ENCODE measurements at places on chromosomes 7 and 10.

DNA sequence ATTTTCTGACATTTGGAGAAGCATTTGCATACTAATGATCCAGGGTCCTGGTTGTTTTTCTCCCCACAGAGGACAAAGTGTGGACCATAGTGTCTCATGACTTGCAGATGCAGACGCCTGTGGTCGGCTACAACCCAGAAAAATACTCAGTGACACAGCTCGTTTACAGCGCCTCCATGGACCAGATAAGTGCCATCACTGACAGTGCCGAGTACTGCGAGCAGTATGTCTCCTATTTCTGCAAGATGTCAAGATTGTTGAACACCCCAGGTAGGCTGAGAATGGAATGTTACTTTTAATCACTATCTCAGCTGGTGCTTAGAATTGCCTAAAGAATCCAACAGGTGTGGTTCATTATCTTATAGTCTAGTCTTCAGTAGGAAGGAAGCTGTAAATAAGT is 951.5 kb upstream of the C7orf33 start:
- DNase-seq: no peak

DNA sequence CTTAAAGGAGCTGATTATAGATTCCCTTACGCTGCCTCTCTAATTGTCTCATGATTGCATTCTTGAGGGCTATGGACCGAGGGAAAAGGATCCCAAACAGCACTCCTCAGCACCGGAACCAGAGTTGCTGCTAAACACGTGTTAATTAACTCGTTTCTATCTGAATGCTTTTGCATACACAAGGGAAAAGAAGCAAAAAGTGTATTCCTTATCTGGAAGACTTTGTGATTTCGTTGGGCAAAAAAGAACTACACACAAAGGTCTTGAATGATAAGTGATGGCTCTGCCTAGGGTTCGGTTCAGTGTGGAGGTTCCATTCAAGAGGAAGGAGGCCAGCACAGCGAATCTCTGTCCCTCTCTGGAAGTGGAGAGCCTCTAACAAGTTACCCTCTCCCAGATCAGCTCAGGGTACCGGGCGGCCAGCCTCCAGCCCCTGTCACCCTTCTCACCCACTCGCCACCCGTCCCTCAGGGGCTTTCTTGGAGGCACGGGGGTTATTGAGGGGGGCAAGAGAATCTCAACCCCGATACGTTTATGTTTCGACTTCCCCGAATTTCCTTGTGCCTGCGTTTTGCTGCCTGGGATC is 515 bp upstream of the SLC4A2 start:
- DNase-seq: no peak

DNA sequence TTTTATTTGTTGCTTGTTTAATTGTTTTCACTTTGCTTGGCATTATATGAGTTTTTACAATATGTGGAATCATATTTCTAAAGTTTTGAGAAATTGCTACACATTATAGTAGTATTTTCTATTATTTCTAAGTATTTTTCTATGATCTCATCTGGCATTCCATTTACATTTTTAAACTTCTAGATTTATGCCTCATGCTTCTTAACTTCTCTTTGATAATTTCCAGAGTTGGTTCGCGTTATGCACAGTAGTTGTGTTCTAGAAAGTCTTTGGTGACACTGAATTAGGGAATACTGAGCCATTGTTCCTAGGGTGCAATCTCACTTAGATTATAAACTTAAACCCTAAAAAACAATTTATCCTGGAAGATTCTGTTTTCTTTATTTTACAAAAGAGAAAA is 129.2 kb downstream of the GNAI1 start:
- no peak for DNase-seq

DNA sequence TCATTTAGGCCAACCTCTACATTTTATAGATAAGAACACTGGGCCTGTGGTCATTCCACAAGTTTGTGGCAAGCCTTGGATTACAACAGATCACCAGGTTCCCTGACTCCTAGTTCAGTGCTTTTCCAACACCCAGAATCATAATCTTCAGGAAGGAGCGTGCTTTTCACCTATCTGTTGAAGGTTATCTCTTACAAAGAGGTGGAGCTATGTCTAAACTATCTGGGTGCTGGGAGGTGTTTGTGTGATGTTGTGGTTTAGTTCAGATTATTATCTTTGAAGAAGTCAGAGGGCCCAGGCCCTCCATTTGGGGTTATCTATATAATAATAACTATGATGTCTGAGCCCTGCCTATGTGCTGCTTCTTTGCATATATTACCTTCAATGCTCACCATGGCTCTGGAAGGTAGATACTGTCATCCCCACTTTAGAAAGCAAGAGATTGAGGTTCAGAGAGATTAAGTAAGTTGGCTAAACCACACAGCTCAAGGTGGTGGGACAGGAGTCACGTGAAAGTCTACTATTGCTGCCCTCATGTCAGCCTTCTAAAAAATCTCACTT is 24.0 kb downstream of the IL2RA start:
- no peak for DNase-seq

GRCh38 chr7:48182718-48183369 is 11.6 kb downstream of the ABCA13 start:
- DNase-seq: no peak

DNA sequence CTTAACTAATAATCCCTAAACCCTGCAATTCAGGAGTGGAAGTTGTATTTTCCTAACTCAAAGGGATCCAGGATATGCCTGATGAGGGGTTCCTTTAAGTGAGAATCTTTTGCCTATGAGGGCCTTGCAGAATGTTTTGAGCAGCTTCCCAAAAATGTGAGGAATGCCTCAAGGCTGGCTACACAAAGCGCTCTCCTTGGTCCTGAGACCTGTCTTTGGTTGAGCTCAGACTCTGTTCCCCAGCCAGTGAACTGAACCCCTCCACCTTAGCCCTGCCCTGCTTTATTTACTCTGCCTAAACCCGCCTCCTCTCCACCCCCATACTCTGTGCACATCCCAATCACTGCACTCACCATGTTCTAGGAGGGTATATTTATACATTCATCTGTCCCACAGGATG is 108.6 kb downstream of the NRCAM start:
- DNase-seq: no peak

- peak; percentile 40 for DNase-seq
Measured at GRCh38 chr7:143408686-143409561, at the start of gene EPHA1. Gene EPHA1 (minus strand): TSS chr7:143408856. CDS start chr7:143408805, 51 bp downstream.

- DNase-seq: no peak
Measured at GRCh38 chr10:64518456-64518855, 997.3 kb downstream of the REEP3 start.

Measured in stimulated activated CD4-positive, alpha-beta T cell treated with anti-CD3 and anti-CD28 coated beads, Interleukin-12 subunit alpha, Interleukin-12 subunit beta, amount 100 ng/mL, for 4 hours (primary cell).